Caco-2 (cell line): ENCODE measurements at places on chromosomes 1 and 21. TPM values are rescaled to one million over a fixed set of nuclear protein-coding genes. Genes with fewer than 3 reads are reported as not detected.

DNA sequence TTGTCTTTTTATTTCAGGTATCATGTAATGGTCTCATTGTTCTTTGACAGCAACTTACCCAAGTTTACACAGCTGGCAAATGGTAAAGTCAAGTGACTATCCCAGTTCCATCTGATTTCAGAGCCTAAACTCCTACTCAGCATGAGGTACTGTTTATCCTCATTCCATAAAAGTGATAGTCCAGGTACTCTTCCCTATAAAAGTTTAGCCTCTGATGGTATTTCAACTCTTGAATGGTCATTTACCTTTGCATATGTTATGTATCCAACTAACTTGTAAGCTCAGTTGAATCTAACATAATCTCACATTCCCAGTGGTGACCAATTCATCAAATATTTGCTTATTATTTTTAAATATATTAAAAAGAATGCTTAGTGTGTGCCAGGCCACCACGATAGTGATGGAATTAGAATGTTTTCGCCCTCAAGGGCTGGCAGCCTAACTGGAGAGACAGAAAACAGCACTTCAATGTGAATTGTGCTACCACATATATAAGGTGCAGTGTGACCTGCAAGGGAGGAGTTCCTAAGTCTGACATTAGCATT is 307.1 kb downstream of the CTH start:
- no peaks in the 10 kb centered on the region for H3K27me3 ChIP-seq
- H3K4me3 ChIP-seq = no peak overlapping the region
- no peak for DNase-seq
- H3K36me3 ChIP-seq = no peaks in the 10 kb centered on the region
- H3K4me1 ChIP-seq = no peaks in the 10 kb centered on the region

DNA sequence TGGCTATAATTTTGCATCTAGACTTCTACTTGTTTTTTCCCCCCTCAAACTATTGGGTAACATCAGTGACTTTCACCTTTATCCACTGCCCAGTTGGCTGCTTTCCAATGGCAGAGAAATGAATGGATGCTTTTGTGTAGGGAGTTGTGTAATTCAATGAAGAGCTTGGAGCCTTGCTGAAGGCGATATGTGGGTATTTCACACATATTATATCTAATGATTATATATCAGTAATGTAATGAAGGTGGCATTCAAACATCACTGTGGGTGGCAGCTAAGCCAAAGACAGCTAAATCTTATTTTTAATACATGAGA is 81.2 kb downstream of the TGFB2 start:
- no peak for DNase-seq
- no peaks in the 10 kb centered on the region for H3K36me3 ChIP-seq
- no peak overlapping the region for H3K27ac ChIP-seq
- no peaks in the 10 kb centered on the region for H3K27me3 ChIP-seq
- no peak overlapping the region for H3K4me3 ChIP-seq

GRCh38 chr1:12180315-12180714 is 13.5 kb downstream of the TNFRSF1B start:
- no peaks in the 10 kb centered on the region for H3K36me3 ChIP-seq
- DNase-seq = no peak
- H3K4me1 ChIP-seq = no peaks in the 10 kb centered on the region
- H3K27me3 ChIP-seq = no peaks in the 10 kb centered on the region
- no peak overlapping the region for H3K27ac ChIP-seq

Gene PAQR7
- total RNA-seq = 22.3 and 26.0 TPM in 2 replicates

- H3K36me3 ChIP-seq = no peaks in the 10 kb centered on the region
- no peaks in the 10 kb centered on the region for H3K4me1 ChIP-seq
- no peaks in the 10 kb centered on the region for H3K27me3 ChIP-seq
Measured at GRCh38 chr1:60765204-60765603, 317.2 kb upstream of the NFIA start.

Gene LORICRIN
- total RNA-seq = not detected in 2 replicates

DNA sequence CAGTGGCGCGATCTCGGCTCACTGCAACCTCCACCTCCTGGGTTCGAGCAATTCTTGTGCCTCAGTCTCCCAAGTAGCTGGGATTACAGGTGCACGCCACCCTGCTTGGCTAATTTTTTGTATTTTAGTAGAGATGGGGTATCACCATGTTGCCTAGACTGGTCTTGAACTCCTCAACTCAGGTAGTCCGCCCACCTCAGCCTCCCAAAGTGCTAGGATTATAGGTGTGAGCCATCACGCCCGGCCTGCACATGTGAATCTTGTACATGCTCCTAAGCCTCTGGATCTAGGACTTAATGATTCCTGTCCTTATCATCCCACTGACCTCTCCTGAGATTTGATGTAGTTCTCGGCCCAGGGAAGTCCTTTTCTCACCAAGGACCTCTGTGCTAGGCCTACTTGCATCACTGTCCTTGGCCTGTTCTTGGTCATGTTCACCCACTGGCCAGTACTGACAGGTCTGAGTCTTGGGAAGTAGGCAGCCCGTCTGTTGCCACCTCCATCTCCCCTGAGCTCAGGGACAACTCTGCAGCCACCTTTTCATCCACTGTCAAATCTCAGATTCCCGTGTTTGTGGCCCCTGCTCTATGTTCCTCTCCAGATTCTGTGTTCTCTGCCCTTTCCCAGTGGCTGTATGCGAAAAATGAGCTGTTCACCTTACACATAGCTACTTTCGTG is 9.4 kb downstream of the HYI start:
- no peak for DNase-seq
- H3K4me1 ChIP-seq = no peaks in the 10 kb centered on the region
- H3K36me3 ChIP-seq = no peaks in the 10 kb centered on the region; the same call in 1 of the 2 replicates
- H3K27me3 ChIP-seq = no peaks in the 10 kb centered on the region
- no peak overlapping the region for H3K4me3 ChIP-seq
- peak overlapping the region; percentile 24 for H3K27ac ChIP-seq

DNA sequence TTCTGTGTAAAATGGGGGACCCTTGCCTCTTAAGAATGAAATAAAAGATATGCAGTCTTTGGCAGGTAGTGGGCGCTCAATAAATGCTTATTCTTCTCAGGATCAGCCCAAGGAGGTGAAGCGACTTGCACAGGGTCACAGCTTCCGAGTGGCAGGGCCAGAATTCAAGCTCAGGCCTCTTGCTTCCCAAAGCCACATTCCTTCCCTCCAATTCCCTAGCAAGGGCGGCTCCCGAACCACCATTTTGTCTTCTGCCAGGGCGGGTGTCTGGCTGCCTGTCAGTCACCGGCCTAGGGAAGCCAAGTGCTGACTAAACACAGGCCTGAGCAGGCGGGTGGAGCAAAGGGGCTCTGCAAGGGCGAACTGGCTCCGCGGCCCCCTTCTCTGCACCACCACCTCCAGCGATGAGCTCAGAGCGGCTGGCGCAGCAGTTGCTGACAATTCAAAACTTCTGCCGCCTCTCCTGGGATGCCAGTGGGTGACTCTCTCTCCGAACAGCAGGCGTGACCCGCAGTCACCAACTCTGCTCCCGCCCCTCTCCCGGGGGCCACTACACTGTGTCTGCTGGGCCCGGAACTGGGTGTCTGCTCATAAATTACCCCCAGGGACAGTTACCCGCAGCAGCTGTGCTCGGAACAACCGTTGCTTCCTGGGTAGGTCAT is 10.8 kb downstream of the GPR3 start:
- no peak overlapping the region for H3K4me3 ChIP-seq
- no peaks in the 10 kb centered on the region for H3K27me3 ChIP-seq
- DNase-seq = no peak
- peaks cover 8% of the 10 kb centered on the region; the same call in 1 of the 2 replicates for H3K4me1 ChIP-seq
- H3K27ac ChIP-seq = no peak overlapping the region

- no peak overlapping the region for H3K27ac ChIP-seq
- H3K27me3 ChIP-seq = no peaks in the 10 kb centered on the region
- peaks cover 10% of the 10 kb centered on the region; the same call in 1 of the 2 replicates for H3K4me1 ChIP-seq
- DNase-seq = peak; percentile 13
Measured at GRCh38 chr21:36728371-36729111, 29.6 kb downstream of the SIM2 start.

DNA sequence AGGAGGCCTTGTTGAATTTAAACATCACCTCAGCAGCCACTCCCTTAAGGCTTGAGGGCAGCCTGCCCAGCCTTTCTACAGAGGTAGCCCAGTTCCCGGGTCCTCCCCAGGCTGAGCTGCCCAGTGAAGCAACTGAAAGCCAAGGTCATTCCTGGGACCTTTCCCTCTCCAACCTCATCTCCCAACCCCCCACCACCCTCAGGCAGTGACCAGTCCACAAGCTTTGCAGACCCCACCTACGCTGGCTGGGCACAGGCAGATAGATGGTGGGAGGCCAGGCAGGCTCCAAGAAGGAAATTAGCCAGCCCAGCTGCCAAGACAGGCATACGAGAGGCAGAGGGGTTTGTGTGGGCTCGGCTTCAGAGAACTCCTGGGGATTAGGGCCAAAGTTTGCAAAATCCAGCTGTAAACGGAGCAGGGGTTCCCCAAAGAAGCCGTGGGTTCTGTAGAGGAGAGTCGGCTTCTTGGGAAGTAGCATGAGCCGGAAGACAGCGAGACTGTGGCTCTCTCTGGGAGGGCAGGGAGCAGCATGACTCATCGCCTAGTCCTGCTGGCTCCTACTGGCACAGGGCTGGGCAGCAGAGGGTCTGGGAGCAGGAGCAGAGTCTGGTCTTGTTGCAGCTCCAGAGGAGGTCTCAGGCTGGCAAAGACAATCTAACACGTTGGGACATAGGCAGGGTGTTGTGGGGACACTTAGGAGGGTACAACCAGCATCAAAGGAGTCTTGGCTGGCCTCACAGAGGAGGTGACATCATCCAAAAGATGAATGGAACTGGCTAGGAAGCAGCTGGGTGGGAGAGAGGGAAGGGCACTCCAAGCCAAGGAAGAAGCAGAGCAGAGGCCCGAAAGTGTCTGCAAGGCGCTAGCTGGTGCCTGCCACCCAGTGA is 2.8 kb upstream of the ZC3H12A start:
- H3K27ac ChIP-seq = no peak overlapping the region
- no peak for DNase-seq
- H3K4me3 ChIP-seq = no peak overlapping the region
- no peaks in the 10 kb centered on the region for H3K36me3 ChIP-seq
- H3K4me1 ChIP-seq = peaks cover 8% of the 10 kb centered on the region; the same call in 1 of the 2 replicates

GRCh38 chr21:31564439-31564838 is 95.1 kb upstream of the SOD1 start:
- H3K4me1 ChIP-seq = peaks cover 9% of the 10 kb centered on the region; the same call in 1 of the 2 replicates
- DNase-seq = no peak
- H3K36me3 ChIP-seq = no peaks in the 10 kb centered on the region
- H3K4me3 ChIP-seq = no peak overlapping the region

Gene ACTL8
- total RNA-seq = 79.3 and 88.9 TPM in 2 replicates

- no peak overlapping the region for H3K27ac ChIP-seq
- H3K4me1 ChIP-seq = no peaks in the 10 kb centered on the region
- no peak for DNase-seq
- H3K36me3 ChIP-seq = no peaks in the 10 kb centered on the region
Measured at GRCh38 chr1:150596095-150596892, 16.9 kb upstream of the MCL1 start.

Gene FAM110D
- 0.12 and 0.16 TPM in 2 replicates for total RNA-seq

Gene LCE1D
- total RNA-seq = not detected in 2 replicates

- no peak for DNase-seq
- no peak overlapping the region for H3K4me3 ChIP-seq
- no peaks in the 10 kb centered on the region for H3K36me3 ChIP-seq
- no peaks in the 10 kb centered on the region for H3K4me1 ChIP-seq
Measured at GRCh38 chr1:235006816-235007215, 121.8 kb downstream of the TOMM20 start.

GRCh38 chr1:212633161-212633560 is 24.6 kb downstream of the ATF3 start:
- no peaks in the 10 kb centered on the region; the same call in 1 of the 2 replicates for H3K4me1 ChIP-seq
- no peaks in the 10 kb centered on the region for H3K27me3 ChIP-seq
- H3K27ac ChIP-seq = no peak overlapping the region

DNA sequence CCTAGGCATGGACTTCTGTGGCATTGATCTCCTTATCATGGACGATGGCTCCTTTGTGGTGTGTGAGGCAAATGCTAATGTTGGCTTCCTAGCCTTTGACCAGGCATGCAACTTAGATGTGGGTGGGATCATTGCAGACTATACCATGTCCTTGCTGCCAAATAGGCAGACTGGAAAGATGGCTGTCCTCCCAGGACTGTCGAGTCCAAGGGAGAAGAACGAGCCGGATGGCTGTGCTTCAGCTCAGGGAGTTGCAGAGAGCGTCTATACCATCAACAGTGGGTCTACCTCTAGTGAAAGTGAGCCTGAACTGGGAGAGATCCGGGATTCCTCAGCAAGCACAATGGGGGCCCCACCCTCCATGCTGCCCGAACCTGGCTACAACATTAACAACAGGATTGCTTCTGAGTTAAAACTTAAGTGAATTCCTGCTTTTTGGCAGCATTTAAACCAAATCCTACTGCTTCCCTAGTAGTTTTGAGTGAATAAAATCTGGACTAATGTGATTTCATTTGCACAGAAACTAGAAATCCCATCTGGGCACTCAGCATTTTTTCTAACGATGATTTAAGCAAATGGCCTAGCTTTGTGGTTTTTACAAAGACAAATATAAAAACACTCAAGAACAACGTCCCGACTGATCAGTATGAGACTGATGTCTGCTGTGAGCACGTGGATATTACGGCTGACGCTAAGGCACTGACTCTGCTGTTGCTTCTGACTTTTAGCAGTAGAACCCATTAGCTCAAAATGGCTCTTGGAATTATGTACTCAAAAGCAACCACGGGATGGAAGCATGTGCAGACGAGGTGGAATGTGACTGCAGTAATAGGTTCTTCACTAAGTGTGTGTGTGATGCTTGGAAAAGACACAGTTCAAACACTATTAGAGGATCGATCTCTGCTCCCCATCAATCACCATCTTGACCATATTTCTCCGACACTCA is 34.2 kb downstream of the RIMKLA start:
- no peaks in the 10 kb centered on the region for H3K4me1 ChIP-seq
- DNase-seq = no peak
- H3K27ac ChIP-seq = no peak overlapping the region
- H3K36me3 ChIP-seq = no peaks in the 10 kb centered on the region
- H3K27me3 ChIP-seq = no peaks in the 10 kb centered on the region

Gene TEKT2
- total RNA-seq = not detected in 2 replicates

Gene DAB1
- 0.32 and 0.39 TPM in 2 replicates for total RNA-seq

DNA sequence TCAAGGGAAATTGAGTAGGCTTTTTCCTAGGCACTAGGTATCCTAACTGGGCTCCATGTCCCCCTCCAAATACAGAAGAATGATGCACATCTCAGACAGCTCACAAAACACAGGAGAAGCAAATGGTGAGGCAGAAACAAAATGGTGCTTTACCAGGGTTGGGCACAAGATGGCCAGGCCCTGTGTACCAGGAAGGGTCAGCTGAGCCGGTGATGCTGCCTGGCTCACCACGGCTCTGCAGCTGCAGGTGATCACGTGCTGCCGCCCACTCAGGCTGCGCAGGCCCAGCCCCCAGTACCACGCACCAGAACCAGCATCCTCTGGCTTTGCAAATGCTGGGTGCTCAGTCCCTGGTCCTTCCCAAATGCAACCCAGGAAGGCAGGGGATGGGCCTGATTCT is 993 bp upstream of the DSCAM start:
- H3K4me3 ChIP-seq = no peak overlapping the region
- no peak overlapping the region for H3K27ac ChIP-seq
- no peaks in the 10 kb centered on the region for H3K36me3 ChIP-seq
- no peaks in the 10 kb centered on the region; the same call in 1 of the 2 replicates for H3K27me3 ChIP-seq
- DNase-seq = no peak
- H3K4me1 ChIP-seq = no peaks in the 10 kb centered on the region

GRCh38 chr21:42568376-42568775 is 54.7 kb downstream of the SLC37A1 start:
- no peaks in the 10 kb centered on the region for H3K36me3 ChIP-seq
- peak; percentile 20 for DNase-seq
- no peaks in the 10 kb centered on the region for H3K4me1 ChIP-seq
- no peak overlapping the region for H3K4me3 ChIP-seq
- H3K27ac ChIP-seq = no peak overlapping the region
- H3K27me3 ChIP-seq = no peaks in the 10 kb centered on the region
